ENCODE measurements at places on chromosomes 1 and 21.
A peak's percentile ranks its signal among the peaks of the same experiment; 100 is the strongest.

DNA sequence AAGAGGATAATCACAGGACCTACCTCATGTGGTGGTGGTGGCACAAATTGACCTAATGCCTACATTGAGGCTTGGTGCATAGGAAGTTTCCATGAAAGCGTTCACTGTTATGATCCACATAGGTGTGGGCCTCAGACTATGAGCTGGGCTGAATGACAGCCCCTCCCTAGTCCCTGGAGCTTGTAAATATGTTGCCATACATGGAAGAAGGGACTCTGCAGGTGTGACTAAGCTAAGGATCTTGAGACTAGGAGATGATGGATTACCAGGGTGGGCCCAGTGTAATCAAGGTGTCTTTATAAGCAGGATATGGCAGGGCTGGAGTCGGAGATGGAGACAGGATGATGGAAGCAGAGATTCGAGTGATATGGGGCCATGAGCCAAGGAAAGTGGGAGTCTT, 31.0 kb upstream of the KCNE1 start:
- no peak for DNase-seq

GRCh38 chr1:3066826-3067225, 2.2 kb upstream of the PRDM16 start:
- DNase-seq, result no peak

DNA sequence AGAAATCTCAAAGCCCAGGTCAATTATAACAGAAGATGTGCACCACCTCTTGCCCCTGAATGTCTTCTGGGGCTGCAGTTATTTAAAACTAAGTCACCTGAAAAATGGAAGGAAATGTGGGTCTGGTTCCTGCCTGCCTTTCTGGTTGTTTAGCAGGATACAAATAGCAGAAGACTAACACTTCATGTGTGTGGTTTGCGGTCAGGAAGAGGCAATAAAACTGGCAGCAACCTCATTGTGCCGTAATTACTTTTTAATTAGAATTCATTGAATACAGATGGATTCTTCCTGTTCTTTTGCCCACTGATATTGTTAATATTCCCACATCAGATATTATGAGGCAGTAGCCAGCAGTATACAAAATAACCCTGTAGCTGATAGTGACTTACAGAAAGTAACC, 345.7 kb downstream of the ZNF326 start:
- no peak for DNase-seq

DNA sequence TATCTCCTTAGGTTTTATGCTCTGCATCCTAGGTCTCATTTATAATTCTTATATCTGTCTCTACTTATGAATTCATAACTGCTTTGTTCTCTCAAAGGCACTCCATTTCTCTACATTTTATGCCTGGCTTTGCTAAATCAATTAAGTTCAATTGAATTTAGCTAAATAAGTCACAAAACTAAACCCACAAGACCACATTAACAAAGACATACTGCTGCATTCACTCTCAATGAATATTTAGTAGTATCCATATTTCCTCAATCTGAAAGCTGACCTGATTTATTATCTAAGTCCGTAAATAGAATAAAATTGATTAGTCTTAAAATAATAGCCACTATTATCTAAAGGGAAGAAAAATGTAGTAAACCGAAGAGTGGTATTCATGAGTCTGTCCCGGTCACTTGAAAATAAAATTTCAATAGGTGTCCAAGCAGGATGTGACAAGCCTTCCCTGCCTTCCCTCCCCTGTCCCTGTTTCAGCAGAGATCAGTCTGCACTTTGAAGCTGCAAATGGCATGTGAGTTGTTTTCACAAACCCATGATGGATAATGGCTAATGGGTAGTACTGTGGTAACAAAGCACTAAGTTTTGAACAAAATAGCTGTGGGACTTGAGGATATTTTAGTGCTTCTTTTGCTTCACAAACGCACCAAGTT, 295.0 kb upstream of the NCAM2 start:
- no peak for DNase-seq

DNA sequence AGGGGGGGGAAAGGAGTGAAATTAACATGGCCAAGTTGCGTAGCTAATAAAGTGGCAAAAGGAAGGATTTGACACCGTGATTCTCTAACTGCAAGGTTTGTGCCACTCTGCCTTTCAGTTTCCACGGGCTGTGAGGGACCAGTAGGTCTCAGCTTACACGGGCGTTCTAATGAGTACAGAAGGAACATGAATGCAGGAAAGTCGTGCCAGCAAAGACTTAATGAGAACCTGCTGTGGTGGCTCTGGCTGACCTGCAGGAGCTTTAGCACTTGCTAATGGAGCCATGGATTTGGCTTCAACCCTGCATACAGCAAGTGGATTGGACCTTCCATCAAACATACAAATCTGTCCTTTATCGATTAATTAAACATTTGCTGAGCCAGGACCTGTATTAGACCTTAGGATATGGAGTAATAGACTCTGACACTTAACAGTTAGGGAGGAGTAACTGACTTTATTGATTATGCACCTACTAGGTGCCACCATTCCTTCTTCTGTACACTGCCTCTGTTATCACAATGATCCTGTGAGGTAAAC, 15.1 kb upstream of the PITHD1 start:
- no peak for DNase-seq

DNA sequence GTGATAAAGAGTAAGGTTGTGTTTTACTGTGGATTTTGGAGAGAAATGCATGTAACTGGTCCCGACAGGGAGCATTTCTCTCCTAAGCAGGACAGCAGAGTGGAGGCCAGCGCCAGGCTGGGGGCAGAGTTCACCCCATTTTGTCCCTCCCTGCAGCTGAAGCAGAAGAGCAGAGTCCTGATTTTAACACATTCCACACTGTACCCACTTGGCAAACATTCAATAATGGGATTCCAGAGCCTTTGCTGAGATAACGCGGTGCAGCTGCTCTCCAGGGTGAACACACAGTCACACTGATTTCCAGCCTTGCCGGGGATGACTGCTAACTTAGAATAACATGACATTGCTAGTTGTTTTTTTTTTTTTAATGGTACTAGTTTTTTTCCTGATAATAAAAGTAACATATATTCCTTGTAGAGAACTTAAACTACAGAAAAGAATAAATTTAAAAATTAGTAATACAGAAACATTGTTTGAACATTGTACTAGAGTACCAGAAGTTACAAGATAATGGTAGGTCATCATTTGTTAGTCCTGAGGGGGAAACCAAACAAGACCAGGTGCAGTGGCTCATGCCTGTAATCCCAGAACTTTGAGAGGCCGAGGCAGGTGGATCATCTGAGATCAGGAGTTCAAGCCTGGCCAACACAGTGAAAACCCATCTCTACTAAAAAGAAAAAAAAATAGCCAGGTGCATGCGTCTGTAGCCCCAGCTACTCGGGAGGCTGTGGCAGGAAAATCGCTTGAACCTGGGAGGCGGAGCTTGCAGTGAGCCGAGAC, 77.2 kb downstream of the SCCPDH start:
- DNase-seq, result no peak

DNA sequence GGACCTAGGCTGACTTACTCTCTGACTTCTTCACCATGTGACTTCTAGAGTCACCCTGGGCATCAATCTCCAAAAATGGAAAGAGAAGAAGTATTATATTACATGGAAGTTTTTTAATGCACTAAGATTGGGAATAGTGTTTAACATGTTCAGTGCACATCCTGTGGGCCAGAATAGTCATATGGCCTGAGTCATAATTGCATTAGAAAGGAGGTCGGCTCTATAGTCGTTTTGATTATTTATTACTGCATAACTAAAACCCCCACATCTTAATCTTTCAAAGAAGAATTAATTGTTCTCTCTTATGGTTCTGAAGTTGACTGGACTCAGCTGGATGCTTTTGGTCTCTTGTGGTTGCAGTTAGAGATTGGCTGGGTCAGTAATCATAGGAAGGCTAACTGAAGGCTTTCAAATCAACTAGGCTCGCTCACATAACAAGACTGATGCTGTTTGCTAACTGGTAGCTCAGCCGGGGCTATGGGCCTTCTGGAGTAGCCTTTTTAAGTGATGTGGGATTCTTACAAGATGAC, 810.6 kb upstream of the ADGRL4 start:
- no peak for DNase-seq

- DNase-seq, result no peak
Measured at GRCh38 chr1:59126366-59126765, 170.5 kb upstream of the FGGY start.

DNA sequence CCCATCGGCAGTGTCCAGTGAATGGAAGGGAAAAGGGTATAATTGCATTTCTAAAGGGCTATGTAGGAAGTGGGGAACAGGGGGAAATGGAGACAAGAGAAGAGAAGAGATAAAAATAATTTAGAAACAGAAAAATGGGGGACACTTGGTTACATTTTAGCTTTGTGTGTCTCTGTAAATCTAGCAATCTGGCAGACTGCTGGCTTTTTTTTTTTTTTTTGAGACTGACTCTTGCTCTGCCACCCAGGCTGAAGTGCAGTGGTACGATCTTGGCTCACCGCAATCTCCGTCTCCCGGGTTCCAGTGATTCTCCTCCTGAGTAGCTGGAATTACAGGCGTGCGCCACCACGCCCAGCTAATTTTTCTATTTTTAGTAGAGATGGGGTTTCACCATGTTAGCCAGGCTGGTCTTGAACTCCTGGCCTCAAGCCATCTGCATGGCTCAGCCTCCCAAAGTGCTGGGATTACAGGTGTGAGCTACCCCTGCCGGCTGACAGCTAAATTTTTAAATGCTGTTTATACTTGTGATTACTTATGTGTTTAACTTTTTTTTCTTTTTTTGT, 53.4 kb downstream of the AGPAT3 start:
- no peak for DNase-seq

DNA sequence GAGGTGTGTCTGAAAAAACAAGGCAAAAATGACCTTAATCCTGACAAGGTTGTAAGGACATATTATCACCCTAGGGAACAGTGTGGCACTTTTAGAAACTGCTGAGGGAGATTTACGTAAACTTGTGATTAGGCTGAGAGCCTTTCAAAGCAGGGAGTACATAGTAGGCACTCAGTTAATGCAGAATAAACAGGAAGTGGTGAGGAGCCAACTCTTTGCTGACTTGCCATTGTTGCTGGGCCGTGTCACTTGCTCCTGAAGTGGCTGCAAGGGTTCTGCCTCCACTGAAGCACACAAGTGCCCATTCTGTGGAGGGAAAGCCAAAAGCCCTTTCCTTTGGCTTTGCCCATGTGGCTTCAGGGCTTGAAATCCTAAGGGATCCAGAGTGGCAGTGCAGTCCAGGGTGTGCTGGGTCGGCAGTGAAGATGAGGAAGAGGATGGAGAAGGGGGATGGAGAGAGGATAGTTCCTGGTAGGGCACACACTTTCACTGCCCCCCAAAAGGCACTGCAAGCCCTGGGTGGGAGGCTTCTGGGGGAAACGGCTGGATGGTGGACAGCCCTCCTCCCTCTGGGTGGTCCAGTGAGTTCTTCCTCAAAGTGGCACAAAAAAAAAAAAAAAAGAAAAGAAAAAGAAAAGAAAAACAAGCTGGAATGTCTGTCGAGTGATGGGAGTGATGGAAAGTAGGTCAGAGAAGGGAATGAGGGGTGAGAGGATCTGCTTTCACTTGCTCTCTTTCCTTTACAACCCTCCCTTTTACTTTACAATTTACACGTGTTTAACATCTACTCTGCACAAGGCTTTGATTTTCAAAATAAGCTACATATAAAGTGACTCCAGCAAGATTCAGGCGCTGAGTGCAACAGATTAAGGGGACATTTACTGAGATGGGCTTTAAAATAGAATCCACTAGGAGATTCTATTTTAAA, 13.7 kb upstream of the RHEX start:
- DNase-seq, result no peak

DNA sequence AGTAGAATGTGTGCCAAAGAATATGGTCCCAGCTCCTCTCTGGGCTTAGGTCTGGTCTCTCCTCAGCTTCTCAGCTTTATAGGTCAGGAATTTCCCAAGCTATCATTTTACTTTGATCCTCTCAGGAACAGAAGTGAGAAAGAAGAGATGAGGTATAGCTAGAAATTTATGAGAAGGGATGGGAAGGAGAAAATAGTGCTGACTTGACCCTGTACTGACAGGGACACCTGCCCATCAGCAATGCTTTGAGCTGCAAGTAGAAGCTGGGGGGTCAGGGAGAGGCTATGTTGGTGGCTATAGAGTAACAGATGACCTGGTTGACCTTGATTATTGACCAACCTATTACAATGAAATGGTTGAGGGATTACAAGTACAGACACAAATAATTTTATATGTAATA, 75.0 kb downstream of the XCL2 start:
- no peak for DNase-seq

DNA sequence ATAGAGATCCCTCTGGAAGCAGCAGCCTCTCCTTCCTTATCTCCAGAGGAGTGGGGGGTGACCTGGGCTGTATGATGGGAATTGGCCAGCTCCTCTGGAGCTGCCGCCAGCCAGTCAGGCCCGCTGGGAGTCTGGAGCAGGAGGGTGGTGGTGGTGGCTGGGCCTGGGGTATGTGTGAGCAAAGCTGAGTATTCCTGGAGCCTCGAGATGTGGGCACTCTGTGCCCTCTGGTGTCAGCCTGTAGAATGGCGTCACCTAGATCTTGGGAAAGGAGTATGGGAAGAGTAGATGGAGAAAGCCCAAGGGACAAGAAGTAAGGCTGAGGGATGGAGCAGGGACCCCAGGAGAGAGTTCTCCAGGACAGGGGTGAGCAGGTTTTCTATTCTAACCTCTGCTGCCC, 16.0 kb downstream of the VANGL2 start:
- no peak for DNase-seq

GRCh38 chr1:63615768-63616420, 22.7 kb downstream of the PGM1 start:
- DNase-seq, result peak; percentile 66

DNA sequence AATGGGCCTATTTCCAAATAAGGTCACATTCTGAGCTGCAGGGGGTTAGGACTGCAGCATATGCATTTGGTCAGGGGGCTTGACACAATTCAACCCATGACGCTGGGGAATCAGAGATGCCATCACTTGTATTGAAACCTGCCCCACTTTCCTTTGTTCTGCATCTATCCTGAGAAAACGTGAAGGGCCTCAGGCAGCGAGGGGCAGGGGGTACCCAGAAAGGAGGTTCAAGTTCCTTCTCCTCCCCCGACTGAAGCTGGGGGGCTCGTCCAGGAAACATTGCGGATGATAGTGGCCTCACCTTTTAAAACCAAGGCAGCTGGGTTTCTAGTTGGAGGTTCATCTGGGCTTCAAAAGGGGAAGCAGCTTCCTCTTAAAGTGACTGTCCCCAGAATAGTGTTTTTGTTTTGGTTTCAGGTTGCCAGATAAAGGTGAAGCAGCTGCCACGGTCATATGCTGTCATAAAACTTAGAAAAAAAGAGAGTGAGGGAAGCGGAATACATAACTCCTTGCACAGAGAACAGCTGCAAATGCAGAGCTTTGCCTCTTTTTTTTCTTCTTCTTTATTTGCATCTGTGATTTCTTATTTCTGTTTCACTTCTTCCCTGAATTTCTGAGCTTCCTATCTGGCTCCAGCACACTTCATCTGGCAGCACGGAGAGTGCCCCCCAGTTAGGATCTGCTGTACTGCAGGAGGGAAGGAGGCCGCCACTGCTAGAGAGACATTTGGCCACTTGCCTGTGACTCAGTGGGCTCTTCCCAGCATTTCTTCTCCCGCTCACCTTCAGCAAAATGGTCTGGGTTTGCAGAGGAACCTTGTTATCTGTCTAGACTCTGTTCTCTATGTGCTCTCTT, 142.0 kb downstream of the AJAP1 start:
- DNase-seq, result no peak

GRCh38 chr21:37843191-37843590, 73.1 kb downstream of the KCNJ6 start:
- DNase-seq, result no peak
